ENCODE measurements at places on chromosomes 13 and 19. TPM values are rescaled to one million over a fixed set of nuclear protein-coding genes. Genes with fewer than 3 reads are reported as not detected.
A peak's percentile ranks its signal among the peaks of the same experiment; 100 is the strongest.

DNA sequence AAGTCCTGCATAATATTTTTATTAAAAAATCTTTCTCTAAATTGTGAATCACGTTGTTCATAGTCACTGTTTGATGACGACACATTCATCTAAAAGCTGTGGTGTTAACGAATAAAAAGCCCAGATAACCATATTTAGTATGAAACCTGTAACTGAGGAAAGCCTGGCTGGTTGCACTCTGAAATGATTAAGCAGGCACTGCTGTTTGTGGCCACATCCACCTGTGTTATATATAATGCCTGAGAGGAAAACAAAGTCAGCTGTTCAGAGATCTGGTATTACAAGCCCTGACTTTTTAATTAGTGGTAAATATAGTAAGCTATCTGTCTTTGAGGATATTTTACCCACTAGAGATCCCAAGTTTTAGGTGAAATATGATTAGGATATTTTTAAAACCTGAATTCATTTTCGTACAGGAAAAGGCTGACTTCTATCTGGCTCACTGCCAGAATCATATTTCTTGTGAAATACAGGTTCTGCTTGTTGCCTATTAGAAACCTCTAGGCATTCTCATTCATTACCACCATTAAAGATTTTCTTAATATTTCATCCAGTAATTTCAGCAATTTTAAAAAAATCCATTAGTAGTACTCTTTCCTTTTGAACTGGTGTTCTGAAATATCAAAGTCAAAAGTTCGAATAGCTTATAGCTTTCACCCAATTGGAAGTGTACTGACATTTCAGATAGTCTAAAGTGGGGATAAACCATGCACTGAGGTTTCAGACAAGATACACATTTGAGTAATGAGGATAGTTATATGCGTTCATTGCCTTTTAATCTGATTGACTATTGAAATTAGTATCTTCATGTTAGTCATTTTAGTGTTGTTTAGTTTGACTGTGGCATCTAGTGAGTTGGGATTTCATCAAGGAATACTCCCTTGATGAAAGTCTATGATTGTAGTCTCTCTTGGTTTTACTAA lies 79.7 kb downstream of the LMO7 start:
- H3K27me3 ChIP-seq = no peaks in the 10 kb centered on the region
- no peak overlapping the region for H3K27ac ChIP-seq
- H3K36me3 ChIP-seq = no peaks in the 10 kb centered on the region
- H3K4me3 ChIP-seq = no peak overlapping the region
- peaks cover 4% of the 10 kb centered on the region for H3K4me1 ChIP-seq
- DNase-seq = no peak

DNA sequence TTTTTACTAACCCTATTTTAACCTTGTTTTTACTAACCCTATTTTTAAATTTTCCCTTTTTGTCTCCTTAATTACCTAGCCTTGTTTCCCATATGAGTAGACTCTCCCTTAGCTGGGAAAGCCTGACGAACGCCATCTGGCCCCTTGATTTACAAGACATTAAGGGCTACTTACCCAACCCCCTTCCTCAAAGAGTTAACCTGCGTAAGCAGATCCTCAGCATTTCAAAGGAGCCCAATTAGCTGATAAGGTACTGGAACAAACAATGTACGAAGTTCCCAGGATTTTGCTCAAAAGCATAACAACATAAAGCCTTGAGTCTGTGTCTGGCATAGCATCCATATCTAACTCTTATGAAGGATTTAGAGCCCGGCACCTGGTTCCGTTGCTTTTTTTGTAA lies 4.7 kb upstream of the MVB12A start:
- no peak overlapping the region for H3K4me3 ChIP-seq
- peaks cover 5% of the 10 kb centered on the region for H3K4me1 ChIP-seq
- H3K27me3 ChIP-seq = no peaks in the 10 kb centered on the region
- H3K36me3 ChIP-seq = no peaks in the 10 kb centered on the region
- no peak for DNase-seq

The HSH2D gene
- 2.8 TPM for total RNA-seq

The CCDC8 gene
- total RNA-seq = 22.0 TPM

- DNase-seq = peak; percentile 81
- H3K36me3 ChIP-seq = no peaks in the 10 kb centered on the region
- H3K4me3 ChIP-seq = no peak overlapping the region
Observed at GRCh38 chr19:12913011-12913561, 6.0 kb downstream of the SYCE2 start.
